Islet precursor cell (in vitro differentiated cells): ENCODE measurements at places on chromosomes 11 and 22.

- DNase-seq = no peak
Observed at GRCh38 chr11:64382586-64382985, 23.6 kb downstream of the RPS6KA4 start.

DNA sequence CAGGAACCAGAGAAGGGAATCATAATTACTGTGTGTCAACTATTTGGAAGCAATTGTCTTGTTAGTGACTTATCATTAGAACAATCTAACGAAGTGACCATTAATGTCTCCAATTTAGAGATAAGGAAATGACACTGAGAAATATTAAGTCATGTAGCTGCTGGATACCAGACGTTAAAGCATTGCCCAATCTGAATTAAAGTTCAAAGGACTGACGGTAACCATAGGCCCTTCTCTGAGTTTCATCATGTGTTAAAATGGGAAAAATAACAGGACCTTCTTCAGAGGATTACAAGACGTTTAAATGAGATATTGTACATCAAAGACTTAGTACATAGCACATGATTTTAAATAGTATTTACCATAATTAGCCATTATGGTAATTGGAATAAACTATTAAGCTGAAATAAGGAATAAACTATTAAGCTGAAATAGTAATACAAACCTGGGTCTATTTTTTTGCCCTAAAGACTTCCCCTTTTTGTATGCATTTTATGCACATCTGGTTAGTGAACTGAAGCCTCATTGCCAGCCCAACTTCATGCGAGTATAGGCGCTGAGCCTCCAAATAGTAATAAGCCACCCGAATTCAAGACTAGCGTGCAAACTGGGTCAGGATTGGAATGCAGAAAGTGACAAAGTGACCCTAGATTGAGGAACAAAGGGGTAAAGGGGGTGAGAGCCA is 41.0 kb downstream of the GLYATL1 start:
- DNase-seq = no peak

- DNase-seq = no peak
Observed at GRCh38 chr22:29790061-29790460, 22.9 kb downstream of the UQCR10 start.

GRCh38 chr22:17882727-17883126 is 108.5 kb upstream of the BID start:
- DNase-seq = no peak

GRCh38 chr11:87726506-87726905 is 448.7 kb downstream of the RAB38 start:
- no peak for DNase-seq

- DNase-seq = no peak
Observed at GRCh38 chr11:15933886-15934625, 422.3 kb downstream of the SOX6 start.

- DNase-seq = no peak
Observed at GRCh38 chr22:48337957-48338792, 1489.5 kb downstream of the BRD1 start.

- DNase-seq = peak; percentile 86
Observed at GRCh38 chr22:27918341-27919221, 475 bp downstream of the PITPNB start.

DNA sequence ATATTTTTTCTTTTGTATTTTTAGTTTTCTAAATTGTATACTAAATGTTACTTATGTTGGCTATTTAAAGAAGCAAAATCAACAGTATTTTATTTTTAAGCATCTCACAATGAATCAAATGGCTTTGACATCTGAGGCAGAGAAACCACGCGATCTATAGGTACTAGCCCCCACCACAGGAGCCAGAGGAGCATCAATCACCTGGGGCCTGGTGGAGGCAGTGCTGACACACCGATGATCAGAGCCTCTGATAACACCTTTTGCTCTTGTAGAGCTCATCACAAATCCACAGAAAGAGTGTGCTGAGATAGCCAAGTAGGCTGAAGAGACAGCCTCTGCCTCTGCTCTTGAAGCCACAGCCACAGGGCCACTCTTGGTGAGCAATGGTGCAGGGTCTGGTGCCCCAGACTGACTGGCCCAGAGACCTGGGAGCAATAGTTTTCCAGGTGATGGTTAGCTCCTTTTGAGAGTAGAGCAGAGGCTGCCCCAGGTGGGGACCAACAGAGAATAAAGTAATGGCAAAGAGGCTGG is 25.2 kb downstream of the HIRA start:
- no peak for DNase-seq

- no peak for DNase-seq
Observed at GRCh38 chr11:66192181-66192863, 76.1 kb upstream of the RAB1B start.

DNA sequence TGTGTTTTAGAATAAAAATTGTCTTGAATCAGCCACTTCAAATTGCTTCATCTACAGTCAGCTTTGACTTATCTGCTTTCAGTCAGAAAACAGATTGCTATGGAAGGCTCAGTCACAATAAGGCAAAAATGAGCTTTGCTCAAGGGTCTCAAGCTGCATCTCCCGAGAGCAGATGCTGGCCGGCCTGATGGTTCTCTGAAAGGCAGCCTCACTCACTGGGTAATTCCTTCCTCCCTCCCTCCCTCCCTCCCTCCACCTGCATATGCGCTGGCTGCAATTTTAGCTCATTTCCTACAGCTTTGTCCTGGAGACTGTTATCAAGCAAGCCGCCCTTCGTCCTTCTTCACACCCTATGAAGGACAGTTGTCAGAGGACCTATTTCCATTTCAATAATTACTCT is 1.6 kb upstream of the IZUMO1R start:
- no peak for DNase-seq

- no peak for DNase-seq
Observed at GRCh38 chr11:48122656-48123055, 94.0 kb upstream of the OR4B1 start.
